ENCODE measurements at places on chromosomes 6 and 20.

- DNase-seq = no peak
Observed at GRCh38 chr6:12555267-12555666, 161.3 kb upstream of the PHACTR1 start.

GRCh38 chr6:44917430-44917829 is 410.7 kb upstream of the RUNX2 start:
- DNase-seq = no peak

GRCh38 chr20:17910828-17911294 is 57.7 kb downstream of the SNX5 start:
- no peak for DNase-seq

DNA sequence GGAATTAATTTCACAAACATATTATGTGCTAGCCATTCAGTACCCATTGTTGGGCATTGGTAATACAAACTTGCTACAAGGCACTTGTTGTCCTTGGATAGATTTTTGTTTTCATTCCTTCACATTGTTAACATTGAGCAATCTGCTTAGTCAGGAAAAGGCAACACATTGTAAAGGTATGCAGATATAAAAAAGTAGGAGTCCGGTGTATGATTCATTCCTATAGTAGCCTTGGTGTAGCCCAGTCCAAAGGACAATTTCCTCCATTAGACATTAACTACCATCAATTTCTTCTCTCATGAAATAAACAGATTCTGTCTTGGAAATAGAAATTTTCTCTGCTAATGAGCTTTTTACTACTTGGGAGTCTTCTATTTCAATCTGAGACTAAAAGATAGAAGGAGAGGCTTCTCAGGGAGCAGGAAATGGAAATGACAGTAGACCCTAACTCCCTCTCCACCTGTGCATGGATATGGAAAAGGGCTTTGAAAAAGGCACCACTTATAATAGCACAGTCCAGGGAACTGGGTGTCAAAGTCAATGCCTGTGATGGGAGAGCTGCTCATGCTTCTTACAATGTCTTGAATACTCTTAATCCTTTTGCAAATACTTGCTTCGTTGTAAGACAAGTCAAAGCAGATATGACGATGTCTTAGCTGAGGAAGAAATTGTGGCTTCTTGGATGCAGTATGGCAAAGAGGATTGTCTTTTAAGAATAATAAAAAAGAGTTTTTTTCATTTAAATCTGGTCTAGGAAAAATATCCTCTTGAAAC is 369.4 kb upstream of the CITED2 start:
- no peak for DNase-seq

DNA sequence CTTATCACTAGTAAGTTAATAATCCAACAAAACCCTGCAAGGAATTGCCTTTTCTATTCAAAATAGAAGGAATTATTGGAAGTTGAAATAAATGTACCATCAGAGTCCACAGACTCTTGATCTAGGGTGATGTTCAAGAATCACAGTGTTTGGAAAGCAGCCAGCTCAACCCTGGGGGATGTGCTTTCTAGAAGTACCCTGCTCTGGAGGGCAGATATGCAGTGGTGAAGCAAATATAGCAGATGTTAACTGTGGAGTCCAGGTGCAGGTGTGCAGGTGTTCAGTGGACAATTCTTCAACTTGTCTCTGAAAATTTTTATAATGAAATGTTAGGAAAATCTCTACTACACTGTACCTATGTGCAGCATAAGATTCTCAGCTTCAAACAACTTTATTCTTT is 9.1 kb upstream of the INSM1 start:
- no peak for DNase-seq

Measured in ecto neural progenitor cell (in vitro differentiated cells).